CD8-positive, alpha-beta memory T cell (primary cell): ENCODE measurements at places on chromosomes 7 and 10.

DNA sequence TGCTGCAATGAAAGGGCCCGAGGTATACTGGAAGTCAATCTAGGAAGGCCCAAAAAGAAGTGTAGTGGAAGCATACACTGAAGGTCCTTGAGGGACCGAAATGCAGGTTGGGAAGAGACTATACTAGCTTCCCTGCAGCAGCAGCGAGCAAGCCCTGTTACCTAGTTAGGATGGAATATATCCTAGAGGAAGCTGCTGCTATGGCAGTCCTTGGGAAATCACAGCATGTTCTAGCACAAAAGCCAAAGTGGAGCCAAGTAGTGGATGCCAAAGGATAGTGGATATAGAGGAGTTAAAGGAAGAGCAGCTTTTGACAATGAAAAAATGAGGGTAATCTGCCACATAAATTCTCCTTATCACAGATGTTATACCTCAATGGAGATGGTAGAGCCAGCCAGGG lies 123.8 kb upstream of the STARD3NL start:
- H3K4me1 ChIP-seq: no peaks in the 10 kb centered on the region
- no peak for DNase-seq
- H3K27me3 ChIP-seq: no peaks in the 10 kb centered on the region
- H3K36me3 ChIP-seq: no peaks in the 10 kb centered on the region

DNA sequence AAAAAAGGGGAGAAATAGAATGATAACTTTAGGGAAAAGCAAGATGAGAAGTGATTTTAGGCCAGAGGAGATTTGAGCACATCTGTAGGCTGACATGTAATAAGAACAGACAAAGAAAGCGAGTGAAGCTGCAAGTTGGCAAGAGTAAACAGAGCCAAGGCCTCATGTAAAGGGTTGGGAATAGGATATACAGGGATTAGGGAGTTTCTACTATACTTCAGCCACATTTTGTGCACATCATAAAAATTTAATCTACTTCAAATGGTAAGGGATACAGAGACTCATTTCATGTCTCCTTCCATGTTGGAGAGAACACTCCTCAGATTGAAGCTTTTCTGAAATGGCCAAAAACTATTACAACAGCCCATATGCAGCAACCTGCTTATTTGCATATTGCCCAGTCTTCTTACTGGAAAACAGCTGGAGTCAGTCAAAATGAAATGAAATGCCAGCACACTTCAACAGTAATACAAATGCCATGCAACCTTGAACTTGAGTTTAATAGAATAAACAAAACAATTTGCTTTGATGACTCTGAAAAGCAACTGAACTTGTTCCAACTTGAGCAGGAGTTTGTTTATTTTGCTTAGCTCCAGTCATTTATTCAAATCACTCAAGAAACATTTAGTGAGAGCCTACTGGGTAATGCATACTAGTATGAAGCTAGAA lies 49.9 kb downstream of the NRCAM start:
- H3K27ac ChIP-seq: no peak overlapping the region
- H3K4me1 ChIP-seq: no peaks in the 10 kb centered on the region
- H3K27me3 ChIP-seq: no peaks in the 10 kb centered on the region
- DNase-seq: no peak

DNA sequence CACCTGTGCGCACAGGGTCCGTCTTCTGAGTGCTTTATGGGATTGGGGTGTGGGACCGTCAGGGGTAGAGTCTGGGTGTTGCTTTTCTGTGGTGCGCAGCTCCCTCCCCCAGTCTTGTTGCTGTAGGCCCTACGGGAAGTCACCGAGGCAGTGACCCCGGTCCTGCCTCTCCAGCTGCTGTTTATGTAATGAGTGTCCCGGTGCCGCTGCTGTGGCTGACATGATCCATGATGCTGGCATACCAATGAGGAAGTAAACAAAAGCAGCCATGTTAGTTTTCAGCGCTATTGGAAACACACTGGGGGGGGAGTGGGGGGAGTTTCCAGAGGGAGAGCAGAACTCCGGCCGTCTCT lies 1.1 kb downstream of the TRIM8 start:
- peak overlapping the region; percentile 94 for H3K4me3 ChIP-seq
- peaks cover 40% of the 10 kb centered on the region for H3K4me1 ChIP-seq
- H3K27ac ChIP-seq: peak overlapping the region; percentile 86
- no peak for DNase-seq

DNA sequence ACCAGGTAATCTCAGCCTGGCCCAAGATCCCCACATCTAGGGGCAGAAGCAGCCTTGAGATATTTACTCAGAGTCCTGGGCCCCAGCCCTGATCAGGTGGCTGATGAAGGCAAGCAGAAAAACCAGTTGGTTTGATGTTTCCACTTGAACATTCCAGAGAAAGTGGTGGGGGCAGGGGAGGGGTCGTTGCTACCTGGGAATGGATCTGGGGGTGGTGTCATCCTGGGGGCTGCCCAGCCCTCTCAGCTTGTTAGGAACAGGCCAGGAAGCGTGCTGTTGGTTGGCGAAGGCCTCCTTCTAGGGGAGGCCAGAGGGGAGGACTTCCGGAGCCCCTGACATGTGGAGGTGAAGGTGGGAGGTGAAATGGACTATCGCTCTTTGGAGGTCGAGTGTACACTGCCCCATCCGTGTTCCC lies 3.7 kb upstream of the ABHD11 start:
- DNase-seq: no peak
- no peak overlapping the region for H3K4me3 ChIP-seq
- peaks cover 2% of the 10 kb centered on the region for H3K36me3 ChIP-seq
- no peak overlapping the region for H3K27ac ChIP-seq
- H3K27me3 ChIP-seq: no peaks in the 10 kb centered on the region
- H3K4me1 ChIP-seq: peaks cover 9% of the 10 kb centered on the region

GRCh38 chr7:33716581-33717477 lies 188.5 kb upstream of the BMPER start:
- no peaks in the 10 kb centered on the region for H3K36me3 ChIP-seq
- H3K4me1 ChIP-seq: no peaks in the 10 kb centered on the region
- DNase-seq: no peak
- H3K27ac ChIP-seq: no peak overlapping the region
- no peaks in the 10 kb centered on the region for H3K27me3 ChIP-seq
